ENCODE measurements at places on chromosomes 1 and 21. TPM values are rescaled to one million over a fixed set of nuclear protein-coding genes. Genes with fewer than 3 reads are reported as not detected.

DNA sequence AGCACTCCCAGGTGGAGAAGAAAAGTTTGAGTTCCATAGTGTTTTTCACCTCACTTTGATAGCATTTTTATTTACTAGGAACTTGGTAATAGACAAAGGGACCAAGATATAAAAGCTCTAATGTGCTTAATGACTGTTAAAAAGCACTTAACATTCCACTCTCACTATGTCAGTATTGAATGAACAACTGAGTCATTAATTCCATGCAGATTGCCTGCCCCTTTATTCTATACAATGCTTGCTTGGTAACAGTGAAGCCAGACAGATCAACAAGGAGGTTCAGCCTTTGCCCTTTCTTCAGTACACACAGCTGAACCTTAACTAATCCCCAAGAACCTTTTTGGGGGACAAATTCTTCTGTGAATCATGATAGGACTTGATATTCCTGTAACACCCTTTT is 425.5 kb downstream of the NUF2 start:
- no peaks in the 10 kb centered on the region for H3K4me1 ChIP-seq
- no peaks in the 10 kb centered on the region for H3K27me3 ChIP-seq
- no peak overlapping the region for H3K27ac ChIP-seq

- H3K27me3 ChIP-seq = no peaks in the 10 kb centered on the region
- peaks cover 70% of the 10 kb centered on the region for H3K4me1 ChIP-seq
- peak overlapping the region; percentile 85 for H3K27ac ChIP-seq
- H3K4me3 ChIP-seq = no peak overlapping the region
- peaks cover 69% of the 10 kb centered on the region for H3K36me3 ChIP-seq
Measured at GRCh38 chr1:206586501-206587445, 25.5 kb downstream of the EIF2D start.

DNA sequence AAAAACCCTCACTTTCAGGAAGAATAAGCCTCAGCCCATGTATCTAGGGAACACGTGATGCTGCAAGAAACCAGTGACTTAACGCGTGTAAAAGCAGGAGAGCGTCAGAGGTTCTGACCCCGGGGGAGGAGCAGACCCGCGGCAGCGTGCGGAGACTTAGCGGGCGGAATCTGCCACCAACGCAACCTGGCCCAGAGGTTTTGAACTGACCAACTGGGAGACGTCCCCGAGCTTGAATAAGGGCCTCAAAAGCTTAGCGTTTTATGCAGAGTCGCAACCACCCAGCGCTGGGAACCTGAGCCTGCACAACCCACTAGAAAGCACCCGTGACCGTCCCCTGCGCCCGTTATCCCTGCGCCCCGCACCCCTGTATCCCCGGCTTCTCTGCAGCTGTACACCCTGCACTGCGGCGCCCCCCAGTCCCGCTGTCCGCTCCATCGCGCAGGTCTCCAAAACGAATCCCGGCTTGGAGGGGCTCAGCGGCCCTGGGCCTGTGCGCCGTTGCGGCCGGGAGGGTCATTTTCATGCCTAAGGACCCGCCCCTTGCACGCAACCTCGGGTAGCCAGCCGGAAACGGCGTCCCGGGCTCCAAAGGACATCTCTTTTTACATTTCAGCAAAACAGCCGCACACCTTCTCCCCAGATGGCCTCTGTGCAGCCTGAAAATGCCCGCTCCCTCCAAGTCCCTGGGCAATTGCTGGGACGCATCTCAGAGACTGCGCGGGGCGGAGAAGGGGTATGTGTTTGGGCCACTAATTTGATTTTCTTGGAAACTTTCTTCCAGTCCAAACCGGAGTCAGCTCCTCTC is 29.4 kb upstream of the TRIM17 start:
- H3K36me3 ChIP-seq = no peaks in the 10 kb centered on the region
- no peak for DNase-seq
- H3K4me3 ChIP-seq = peak overlapping the region; percentile 2

Gene RNU1-4
- under 0.01 TPM for total RNA-seq

- peaks cover 16% of the 10 kb centered on the region for H3K4me1 ChIP-seq
- H3K4me3 ChIP-seq = no peak overlapping the region
- no peak overlapping the region for H3K27ac ChIP-seq
- H3K36me3 ChIP-seq = no peaks in the 10 kb centered on the region
- DNase-seq = no peak
Measured at GRCh38 chr1:115183721-115184259, 94.5 kb upstream of the TSPAN2 start.

Gene BARHL2
- not detected for total RNA-seq

- H3K27ac ChIP-seq = no peak overlapping the region
- no peaks in the 10 kb centered on the region for H3K4me1 ChIP-seq
- DNase-seq = no peak
- H3K36me3 ChIP-seq = no peaks in the 10 kb centered on the region
- no peak overlapping the region for H3K4me3 ChIP-seq
- peaks cover 90% of the 10 kb centered on the region for H3K27me3 ChIP-seq
Measured at GRCh38 chr1:47423872-47424271, 7.8 kb downstream of the FOXE3 start.

Gene KRTAP13-2
- not detected for total RNA-seq

DNA sequence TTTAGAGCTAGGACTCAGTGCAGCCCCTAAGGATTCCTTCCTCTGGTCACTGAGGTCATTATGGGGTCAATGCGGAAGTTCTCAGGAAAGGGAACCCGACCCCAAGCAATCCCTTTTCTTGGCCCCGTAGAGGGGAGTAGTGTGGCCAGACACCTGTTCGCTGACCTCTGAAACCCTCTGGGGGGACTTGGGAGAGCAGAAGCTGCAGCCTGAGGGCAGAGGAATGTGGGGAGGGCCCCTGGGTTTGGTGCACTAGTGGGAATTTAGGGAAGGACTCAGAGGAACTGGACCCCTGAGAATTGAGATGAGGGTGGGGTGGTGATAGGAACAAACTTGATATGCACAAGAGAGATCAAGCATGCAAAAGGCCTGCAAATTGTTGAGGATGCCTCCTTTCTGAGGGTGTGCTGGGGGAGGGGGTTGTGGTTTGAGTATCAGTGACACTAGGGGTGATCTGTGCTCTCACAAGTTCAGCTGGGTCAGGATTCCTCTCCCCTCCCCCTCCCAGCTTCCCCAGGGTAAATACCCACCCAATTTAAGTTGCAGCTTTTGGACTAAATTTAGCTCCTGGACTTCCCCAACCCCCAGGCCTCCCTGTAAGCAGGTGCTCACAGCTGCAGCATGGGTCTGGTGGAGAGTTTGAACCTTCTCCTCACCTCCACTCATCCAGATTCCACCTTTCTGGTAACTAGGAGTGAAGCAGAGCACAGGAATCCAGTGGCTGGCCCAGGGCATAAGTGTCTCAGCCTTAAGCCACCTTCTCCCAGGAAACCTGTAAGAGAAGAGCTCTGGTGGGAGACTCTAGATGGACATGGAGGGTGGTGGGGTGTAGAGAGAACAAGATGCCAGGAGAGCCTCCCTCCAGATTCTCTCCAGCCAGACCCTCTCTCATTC is 13.5 kb downstream of the ADAMTSL4 start:
- H3K36me3 ChIP-seq = peaks cover 20% of the 10 kb centered on the region
- peak overlapping the region; percentile 57 for H3K4me3 ChIP-seq
- peak overlapping the region; percentile 100 for H3K27ac ChIP-seq
- DNase-seq = peak; percentile 55
- H3K4me1 ChIP-seq = peaks cover 77% of the 10 kb centered on the region

Gene TIAM1
- 97.0 TPM for total RNA-seq

DNA sequence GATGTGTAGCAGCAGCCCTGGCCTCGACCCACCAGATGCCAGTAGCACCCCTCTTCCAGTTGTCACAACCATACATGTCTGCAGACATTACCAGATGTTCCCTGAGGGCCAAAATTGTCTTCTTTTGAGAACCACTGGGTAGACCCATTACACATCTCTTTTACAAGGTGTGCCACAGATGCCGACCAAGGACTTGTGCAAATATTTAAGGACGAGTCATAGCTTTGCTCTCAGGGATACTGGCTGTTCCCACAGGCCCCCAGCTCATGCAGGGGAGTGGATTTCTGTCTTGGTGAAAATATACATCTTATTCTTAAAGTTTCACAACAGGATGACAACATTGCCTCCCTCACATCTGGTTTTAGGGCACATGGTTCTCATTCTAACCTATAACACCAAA is 59.4 kb upstream of the ZBTB18 start:
- no peak overlapping the region for H3K4me3 ChIP-seq
- no peak for DNase-seq
- H3K27me3 ChIP-seq = no peaks in the 10 kb centered on the region
- H3K36me3 ChIP-seq = no peaks in the 10 kb centered on the region

GRCh38 chr1:1324524-1325287 is at the start of the genes CPTP and INTS11:
TSS of gene CPTP (plus strand) at chr1:1324802. CDS start at chr1:1326911, 2,109 bp downstream.
TSS of gene INTS11 (minus strand) at chr1:1324660. CDS start at chr1:1324608, 52 bp downstream.
- H3K27me3 ChIP-seq = no peaks in the 10 kb centered on the region
- H3K4me3 ChIP-seq = peak within 1 kb of the TSS; percentile 87
- H3K36me3 ChIP-seq = peaks cover 13% of the 10 kb centered on the region

DNA sequence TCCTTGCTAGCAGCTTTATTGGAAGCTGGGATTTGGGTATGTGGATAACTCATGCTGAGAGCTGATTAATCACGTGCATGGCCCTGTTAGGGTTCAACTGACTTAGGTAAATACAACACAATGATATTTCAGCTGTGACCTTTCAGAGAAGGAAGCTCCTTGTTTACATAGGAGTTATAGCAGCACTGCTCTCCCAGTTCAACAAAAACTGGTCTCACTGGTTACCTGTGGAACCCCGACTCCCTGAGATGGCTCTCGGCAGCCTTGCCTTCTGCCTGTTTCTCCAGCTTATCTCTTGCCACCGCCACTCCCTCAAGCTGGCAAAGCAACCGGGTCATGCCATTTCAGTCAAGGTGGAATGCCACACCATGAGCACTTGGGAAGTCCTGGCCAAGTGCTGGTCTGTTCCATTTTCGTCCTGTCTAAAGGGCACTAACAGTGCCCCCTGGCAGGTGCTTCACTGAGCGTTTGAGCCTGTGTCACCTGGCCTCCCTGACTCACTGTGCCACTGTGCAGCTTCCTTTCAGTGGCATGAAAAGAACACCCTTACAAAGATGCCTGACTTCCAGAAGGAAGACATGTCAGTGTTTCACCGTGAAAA is 31.6 kb downstream of the DOP1B start:
- DNase-seq = no peak
- no peaks in the 10 kb centered on the region for H3K36me3 ChIP-seq
- H3K4me1 ChIP-seq = peaks cover 76% of the 10 kb centered on the region
- H3K4me3 ChIP-seq = peak overlapping the region; percentile 4
- peak overlapping the region; percentile 68 for H3K27ac ChIP-seq
- no peaks in the 10 kb centered on the region for H3K27me3 ChIP-seq

- no peaks in the 10 kb centered on the region for H3K36me3 ChIP-seq
- H3K27ac ChIP-seq = no peak overlapping the region
- no peaks in the 10 kb centered on the region for H3K4me1 ChIP-seq
- H3K4me3 ChIP-seq = no peak overlapping the region
Measured at GRCh38 chr1:12696658-12697057, 19.3 kb upstream of the AADACL3 start.

GRCh38 chr1:166740668-166741276 is 98.5 kb upstream of the POGK start:
- no peaks in the 10 kb centered on the region for H3K27me3 ChIP-seq
- DNase-seq = no peak
- no peak overlapping the region for H3K27ac ChIP-seq
- H3K36me3 ChIP-seq = no peaks in the 10 kb centered on the region
- no peaks in the 10 kb centered on the region for H3K4me1 ChIP-seq

GRCh38 chr1:45254490-45254889 is 48.1 kb upstream of the ZSWIM5 start:
- no peaks in the 10 kb centered on the region for H3K27me3 ChIP-seq

DNA sequence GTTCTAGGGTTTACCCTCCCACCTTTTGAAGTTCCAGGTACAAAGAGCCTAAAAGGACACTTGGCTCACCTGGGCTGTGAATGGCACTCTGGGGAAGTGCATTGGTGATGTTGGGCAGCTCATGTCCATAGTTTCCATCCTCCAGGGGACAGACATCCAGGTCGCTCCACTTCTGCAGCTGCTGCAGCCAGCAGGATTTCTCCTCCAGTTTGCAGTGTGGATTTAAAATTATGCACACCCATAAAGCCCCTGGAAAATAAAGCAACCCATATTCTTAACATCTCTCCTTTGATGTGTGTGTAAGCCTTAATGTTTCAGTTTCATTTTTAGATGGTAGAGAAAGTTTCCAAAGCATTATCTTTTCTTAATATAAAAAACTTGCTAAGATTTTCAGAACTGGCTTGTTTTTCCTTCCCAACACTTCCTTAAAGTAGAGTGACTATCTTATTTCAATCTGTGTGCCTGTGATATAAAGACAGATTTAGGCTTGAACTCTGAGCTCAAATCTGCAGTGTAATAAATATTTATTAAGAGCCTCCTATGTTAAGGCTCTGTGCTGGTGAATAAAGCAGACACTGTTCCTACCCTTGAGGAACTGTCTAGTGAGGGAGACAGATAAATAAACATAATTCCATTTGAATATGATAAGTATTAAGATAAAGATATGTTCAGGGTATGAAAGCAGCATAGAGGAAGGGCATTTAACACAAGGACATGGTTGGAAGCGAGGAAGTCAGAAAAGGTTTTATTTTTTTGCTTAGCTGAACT is 39.1 kb downstream of the UROD start:
- no peak for DNase-seq
- no peak overlapping the region for H3K27ac ChIP-seq
- H3K36me3 ChIP-seq = no peaks in the 10 kb centered on the region
- H3K4me3 ChIP-seq = no peak overlapping the region
- peaks cover 8% of the 10 kb centered on the region for H3K4me1 ChIP-seq
- H3K27me3 ChIP-seq = no peaks in the 10 kb centered on the region
